Sigmoid colon (tissue), 7 donors: ENCODE measurements at places on chromosomes 6 and 20. TPM values are rescaled to one million over a fixed set of nuclear protein-coding genes. Genes with fewer than 3 reads are reported as not detected.

GRCh38 chr6:131290955-131291354 lies 155.7 kb downstream of the AKAP7 start:
- DNase-seq: no peak

- no peak for DNase-seq
Measured at GRCh38 chr6:147825848-147826247, 317.4 kb downstream of the SAMD5 start.

DNA sequence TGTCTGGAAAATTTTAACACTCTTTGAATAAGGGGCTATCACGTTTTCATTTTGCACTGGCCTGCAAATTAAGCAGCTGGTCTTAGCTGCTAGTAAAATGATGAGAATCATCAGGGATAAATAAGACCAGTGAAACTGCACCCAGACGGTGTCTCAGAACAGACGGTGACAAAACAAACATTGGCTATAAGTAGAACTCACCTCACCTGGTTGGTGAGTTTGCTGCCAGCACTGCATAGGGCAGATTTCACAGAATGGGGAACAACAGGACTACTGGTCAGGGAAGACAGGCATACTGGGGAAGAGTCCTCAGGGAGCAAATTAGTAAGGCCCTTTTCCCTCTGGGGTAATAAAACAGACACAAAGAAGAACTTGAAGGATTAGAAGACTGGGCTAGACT lies 175.9 kb upstream of the CITED2 start:
- DNase-seq: no peak

GRCh38 chr20:1509237-1509636 lies 18.0 kb upstream of the SIRPB2 start:
- DNase-seq: no peak

- DNase-seq: no peak
Measured at GRCh38 chr20:61797200-61797599, 268.5 kb downstream of the TAF4 start.

DNA sequence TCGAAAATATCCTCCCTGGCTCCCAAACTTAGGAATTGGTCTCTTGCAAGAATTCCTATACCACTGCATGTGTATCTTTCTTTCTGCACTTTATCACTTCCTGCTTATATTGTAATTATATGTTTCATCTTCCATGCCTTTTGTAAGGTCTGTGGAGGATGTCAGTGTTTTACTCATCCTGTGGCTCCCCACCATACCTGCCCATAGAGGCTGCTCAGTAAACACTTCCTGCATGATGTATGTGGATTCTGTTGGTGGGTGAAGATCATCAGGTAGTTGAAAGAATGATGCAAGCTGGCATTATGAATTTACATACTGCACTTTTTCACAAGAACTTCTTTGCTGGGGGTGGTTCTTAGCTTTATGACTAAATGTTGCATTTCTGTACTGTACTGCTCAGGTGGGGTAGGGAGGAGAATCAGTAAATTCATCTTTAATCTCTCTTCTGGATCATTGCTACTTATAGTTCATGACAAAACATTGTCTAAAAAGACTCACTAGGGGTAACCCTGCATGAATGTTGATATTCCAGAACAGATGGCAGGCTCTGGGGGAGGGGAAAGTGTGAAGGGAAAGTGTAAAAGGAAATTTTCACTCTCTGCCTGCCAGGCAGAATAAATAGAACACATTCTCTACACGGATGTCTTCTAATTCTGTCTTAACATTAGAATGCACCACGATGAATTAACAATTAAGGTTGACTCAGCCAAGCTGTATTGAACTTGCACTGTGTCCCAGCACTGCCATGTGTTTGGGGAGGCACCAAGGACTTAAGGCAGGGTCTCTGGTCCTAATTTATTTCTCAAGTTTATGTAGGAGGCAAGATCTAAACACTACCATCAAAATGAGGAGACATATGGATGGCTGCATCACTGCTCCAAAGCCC lies 36.0 kb upstream of the KLHL31 start:
- DNase-seq: no peak

DNA sequence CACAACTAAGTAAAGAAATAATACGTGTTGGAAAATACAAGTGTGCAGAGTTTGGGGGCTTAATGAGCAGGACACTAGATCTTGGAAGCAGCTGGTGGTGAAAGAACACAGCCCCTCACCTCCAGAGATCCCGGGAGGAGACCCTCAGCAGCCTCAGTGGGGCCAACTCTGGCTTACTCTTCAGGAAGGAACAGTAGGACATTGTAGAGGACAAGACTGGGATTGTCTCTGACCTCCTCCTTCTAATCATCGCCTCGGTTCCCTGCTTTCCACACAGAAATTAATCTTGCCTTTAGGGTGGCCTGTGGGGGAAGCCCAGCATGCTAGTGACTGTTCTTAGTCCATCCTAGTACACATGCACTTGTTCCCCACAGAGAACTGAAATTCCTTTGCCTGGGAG lies 130.7 kb downstream of the AKAP7 start:
- DNase-seq: no peak

- no peak for DNase-seq
Measured at GRCh38 chr6:40918040-40918651, 120.9 kb downstream of the UNC5CL start.

DNA sequence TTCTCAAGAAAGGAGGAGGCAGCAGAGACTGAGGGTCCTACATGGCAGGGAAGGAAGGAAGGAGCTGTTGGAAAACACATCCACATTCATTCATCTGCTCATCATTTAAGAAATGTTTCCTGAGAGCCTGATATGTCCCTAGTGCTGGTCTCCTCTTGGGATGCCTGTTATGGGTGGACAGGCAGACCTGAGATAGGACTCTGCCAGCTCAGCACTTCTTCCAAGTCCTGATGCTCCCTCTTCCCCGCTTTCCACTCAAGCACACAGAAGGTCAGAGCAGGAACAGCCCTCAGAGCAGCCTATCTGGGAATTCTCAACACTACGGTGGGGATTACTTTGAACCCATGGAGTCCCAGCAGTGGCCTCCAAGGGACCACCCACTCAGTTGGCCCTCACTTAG lies 8.0 kb upstream of the SIRPD start:
- DNase-seq: no peak

DNA sequence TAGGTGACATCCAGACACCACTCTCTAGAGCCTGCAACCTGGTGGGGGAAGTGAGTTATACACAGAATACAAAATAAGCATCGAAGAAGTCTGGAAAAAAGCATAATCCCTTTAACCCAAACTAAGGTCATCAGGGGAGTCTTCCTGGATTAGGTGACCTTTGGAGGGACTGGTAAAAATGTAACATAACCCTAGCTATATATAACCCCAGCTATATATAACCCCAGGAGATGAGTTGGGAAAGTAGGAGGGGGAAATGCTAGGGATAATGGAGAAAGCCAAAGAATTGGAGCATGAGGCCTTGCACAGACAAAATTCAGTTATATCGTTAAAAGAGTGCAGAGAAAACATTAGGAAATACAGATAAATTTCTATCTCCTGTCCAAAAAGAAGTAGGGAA lies 164.8 kb downstream of the QRSL1 start:
- no peak for DNase-seq

DNA sequence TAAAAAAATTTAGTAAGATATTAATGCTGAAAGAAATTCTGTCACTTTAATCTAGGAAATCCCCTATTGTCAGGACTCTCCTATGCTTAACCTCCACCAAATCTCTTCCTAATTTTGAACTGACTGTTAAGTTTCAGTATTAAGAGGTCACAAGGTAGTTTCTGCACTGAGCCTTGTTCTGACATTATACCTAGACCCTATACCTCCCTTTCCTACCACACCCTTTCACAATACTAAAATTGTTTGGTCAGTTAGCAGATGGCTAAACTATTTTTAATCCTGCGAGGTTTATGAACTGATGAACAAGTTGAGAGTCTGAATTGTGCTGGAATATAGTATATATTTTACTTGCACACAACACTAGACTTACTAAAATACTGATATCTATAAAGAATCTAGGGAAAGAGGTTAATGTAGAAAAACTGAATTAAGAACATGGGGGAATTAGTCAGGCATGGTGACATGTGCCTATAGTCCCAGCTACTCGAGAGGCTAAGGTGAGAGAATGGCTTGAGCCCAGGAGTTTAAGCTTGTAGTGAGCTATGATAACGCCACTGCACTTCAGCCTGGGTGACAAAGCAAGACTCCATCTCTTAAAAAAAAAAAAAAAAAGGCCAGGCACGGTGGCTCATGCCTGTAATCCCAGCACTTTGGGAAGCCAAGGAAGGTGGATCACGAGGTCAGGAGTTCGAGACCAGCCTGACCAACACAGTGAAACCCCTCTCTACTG lies 51.5 kb downstream of the HBS1L start:
- no peak for DNase-seq

- DNase-seq: no peak
Measured at GRCh38 chr6:75611702-75612375, 10.2 kb downstream of the SENP6 start.

- no peak for DNase-seq
Measured at GRCh38 chr6:133291671-133292070, 50.5 kb downstream of the EYA4 start.

GRCh38 chr6:150959166-150959565 lies 93.7 kb downstream of the MTHFD1L start:
- DNase-seq: no peak

DNA sequence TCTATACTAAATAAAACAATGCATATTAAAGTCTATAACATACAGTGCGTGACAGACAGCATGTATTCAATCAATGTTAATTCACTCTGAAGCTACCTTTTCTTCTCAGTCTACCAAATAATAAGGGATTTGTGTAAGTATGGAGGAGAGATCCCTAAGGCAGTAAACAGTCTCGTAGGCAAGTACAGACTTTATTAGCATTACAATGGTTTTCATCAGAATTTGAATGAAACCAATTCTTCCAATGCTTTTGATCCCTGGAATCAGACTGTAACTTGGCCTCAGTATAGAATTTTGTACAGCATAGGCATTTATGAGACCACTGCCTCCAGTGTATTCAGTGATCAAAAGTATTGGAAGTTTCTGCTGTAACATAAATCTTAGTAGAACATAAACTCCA lies 19.5 kb downstream of the LYRM4 start:
- no peak for DNase-seq

- DNase-seq: no peak
Measured at GRCh38 chr20:46093531-46093930, 3.8 kb upstream of the NCOA5 start.

- no peak for DNase-seq
Measured at GRCh38 chr6:1773700-1774099, 164.0 kb downstream of the FOXC1 start.

DNA sequence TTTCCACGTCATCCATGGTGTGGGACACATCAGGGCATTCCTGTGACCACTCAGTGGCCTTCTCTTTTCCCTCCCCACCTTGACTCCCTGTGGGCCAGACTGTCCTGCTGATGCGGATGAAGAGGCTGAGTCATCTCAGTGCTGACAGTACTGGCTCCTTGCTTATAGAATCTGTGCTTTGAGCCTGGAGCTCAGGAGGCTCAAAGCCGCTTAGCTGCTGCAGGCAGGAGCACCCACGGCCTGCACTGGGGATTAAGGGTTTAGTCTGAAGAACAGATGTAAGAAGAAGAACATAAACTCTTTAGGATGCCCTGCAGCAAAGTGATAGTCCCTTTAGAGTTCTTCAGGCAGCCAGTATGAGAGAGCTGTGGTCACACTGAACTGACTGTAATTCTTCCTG lies 642.0 kb upstream of the CHD6 start:
- DNase-seq: no peak

GRCh38 chr6:18266523-18266912 lies 2.2 kb upstream of the DEK start:
- no peak for DNase-seq

DNA sequence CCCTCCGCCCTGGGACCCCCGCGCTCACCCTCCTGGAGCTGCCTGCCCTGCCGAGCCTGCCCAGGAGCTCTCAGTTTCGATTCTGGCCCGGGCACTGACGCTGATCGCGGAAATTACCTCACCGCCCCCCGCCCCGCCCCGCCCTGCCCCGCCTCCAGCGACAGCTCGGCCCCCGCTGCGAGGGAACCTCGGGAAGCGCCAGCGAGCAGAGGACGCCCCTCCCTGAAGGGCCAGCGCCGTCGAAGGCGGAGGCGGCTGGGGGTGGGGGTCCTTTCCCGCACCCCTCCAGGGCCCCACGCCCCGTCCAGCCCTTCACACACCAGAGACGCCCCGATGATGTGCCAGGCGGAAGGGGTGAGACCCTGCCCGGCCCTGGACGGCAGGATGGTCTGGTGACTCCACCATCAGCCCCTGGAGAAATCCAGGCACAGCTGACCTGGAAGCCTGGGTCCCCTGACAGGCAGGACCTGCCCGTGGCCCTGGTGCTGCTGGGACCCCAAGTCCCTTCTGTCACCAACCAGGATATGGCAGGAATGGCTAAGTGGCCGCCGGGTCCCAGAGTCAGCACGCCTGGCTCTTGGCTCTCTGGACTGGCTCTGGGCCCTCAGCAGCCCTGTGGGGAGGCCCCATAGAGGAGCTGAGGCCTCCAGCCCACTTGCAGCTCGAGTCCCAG lies at the start of gene HELZ2:
HELZ2 (minus strand) TSS at position 84 of the 673 bp plus-strand sequence. CDS start 1,854 bp downstream, outside the sequence.
- DNase-seq: peak; percentile 90

- DNase-seq: no peak
Measured at GRCh38 chr6:22206106-22206505, 90.7 kb downstream of the PRL start.

DNA sequence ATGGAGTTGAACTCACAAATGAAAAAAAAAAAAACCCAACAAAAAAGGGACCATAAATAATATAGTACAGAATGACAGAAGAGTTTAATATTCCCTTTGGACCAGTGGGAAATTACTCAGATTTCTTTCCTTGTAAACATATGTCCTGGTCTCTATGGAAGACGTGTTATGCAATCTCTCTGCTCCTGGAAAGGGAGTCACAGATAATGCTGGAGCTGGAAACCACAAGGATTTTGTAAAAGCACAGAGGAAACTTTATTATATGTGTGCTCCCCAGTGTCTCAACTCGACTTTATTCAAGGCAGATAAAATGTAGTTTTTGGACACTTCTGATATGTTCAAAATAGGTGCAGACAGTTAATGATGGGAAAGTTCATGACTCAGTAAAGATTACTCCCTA lies 88.1 kb upstream of the ZFP64 start:
- no peak for DNase-seq

DNA sequence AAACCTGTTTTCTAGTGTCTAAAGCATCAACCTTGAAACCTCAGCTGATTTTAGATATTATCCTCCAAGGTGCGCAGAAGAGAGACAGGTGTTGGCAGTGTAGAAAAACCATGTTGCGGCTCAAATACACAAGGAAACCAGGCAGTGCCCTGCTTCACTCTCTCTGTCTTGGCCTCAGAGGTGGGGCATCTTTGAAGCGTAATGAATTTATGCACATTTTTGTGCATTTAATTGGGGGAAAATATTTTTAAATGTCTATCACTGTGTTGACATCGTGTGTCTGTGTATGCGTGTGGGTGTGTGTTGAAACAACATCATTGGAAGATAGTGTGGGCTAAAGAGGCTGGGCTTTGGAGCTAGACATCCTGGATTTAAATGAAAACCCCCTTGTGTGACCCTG lies 334.0 kb upstream of the CHD6 start:
- DNase-seq: no peak

THEMIS gene
- not detected for total RNA-seq

MCCD1 gene
- not detected for total RNA-seq

TAAR1 gene
- not detected for total RNA-seq

TP53INP2 gene
- 26.9 TPM for total RNA-seq

RAB32 gene
- total RNA-seq: 32.1 TPM

ZNF343 gene
- 16.3 TPM for total RNA-seq

MUC22 gene
- not detected for total RNA-seq

QRSL1 gene
- 9.4 TPM for total RNA-seq

PPIL6 gene
- 10.2 TPM for total RNA-seq

SSTR4 gene
- not detected for total RNA-seq

GABRR1 gene
- total RNA-seq: not detected

PPP1R3G gene
- total RNA-seq: 1.8 TPM

MYMX gene
- total RNA-seq: not detected

HLA-DRA gene
- total RNA-seq: 119 TPM

CCDC170 gene
- total RNA-seq: 0.33 TPM

MLIP gene
- total RNA-seq: not detected
